Muscle of back (tissue), 13 donors: ENCODE measurements at places on chromosomes 1 and 21. TPM values are rescaled to one million over a fixed set of nuclear protein-coding genes. Genes with fewer than 3 reads are reported as not detected.

GRCh38 chr1:16088351-16088911 lies 15.0 kb upstream of the FAM131C start:
- no peak for DNase-seq

- no peak for DNase-seq
Measured at GRCh38 chr1:170513138-170513537, 18.8 kb upstream of the GORAB start.

PSRC1 gene
- 11.3 TPM for polyA plus RNA-seq

- DNase-seq, result no peak
Measured at GRCh38 chr1:201508809-201509208, 1.9 kb upstream of the CSRP1 start.

DNA sequence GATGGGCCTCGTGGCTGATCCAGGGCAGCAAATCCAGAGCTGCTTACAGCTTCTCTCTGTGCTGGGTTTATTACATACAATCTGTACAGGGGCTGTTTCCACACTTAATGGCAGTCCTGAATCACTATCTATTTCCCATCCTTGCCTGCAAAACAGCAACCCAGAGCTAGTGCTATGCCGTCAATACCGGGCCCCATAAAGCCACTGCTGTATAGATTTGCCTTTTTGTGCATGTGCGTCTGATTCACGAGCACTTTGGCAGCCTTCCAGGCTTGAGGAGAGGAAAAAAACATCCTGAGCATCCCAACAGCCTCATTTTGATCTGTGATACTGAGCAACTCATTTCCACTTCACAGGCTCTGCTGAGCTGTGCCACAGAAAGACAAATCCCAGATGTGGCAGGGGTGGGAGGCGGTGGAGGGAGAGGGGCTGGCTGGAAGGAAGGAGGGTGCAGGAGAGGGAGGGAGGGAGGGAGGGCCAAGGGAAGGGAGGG lies 65.2 kb upstream of the TARBP1 start:
- DNase-seq, result peak; percentile 95

C1orf115 gene
- polyA plus RNA-seq, result 14.5 TPM

DNA sequence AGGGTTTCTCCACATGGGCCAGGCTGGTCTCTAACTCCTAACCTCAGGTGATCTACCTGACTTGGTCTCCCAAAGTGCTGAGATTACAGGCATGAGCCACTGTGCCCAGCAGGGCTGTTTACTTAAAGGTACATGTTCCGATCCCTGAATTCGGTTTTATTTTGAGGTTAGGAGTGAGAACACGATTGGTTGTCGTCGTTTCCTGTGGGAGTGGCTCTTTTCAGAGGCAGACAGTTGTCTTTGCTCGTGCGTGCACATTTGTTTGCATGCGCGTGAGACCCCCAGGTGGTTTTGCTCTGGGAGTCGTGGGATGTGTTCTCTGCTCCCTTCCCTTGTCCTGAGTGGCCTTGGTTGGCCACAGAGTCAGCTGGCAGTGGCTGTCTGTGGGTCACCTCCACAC lies 60.2 kb downstream of the SKI start:
- no peak for DNase-seq

CACNA1S gene
- polyA plus RNA-seq, result 54.7 TPM

DNA sequence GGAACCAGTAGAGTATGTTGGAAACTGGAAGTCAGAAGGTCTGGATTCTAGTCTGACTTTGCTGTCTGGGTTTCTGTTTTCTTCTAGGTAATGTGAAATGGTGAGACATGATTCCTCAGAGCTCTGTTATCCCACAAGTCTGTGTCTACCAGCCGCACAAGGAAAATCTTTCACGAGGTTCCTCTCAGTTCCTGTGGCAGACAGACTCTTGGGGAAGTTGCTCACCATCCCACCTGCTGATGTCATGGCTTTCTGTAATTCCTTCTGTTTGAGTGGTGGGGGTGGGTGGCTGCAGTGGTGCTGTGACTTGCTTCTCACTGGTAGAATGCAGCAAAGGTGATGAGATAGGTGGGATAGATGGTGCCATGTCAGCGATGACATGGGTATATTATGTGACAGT lies 17.1 kb upstream of the SCMH1 start:
- no peak for DNase-seq

HAO2 gene
- 0.21 TPM for polyA plus RNA-seq

CELA2A gene
- 0.71 TPM for polyA plus RNA-seq

DNA sequence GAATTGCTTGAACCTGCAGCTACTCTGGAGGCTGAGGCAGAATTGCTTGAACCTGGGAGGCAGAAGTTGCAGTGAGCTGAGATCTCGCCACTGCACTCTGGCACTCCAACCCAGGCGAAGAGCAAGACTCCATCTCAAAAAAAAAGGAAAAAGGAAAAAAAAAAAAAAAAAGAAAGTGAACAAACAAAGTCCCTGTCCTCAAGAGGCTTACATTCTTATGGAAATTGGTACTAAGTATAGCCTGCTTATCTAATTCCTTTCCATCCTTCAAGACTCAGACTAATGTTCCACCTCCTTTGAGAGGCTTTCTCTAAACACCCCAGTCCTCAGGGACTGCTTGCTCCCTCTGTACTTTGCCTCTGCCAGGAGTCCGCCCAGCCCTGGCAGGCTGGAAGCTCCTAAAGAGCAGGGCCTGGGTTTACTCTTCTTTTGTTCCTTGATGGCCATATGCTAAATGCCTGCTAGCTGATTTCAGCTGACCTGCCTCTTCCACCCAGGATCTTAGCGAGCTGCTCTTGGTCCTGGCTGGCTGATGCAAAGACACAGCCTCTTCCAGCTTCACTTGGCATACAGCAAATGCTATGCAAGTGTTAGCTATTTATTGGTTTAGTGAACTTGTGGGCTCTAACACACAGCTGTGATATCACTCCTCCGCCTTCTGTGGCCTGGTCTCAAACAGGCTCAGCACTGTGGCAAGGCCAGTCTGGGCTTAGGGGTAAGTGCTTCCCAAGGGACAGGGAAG lies 9.8 kb downstream of the SLC9A1 start:
- no peak for DNase-seq

ZNF496 gene
- 27.5 TPM for polyA plus RNA-seq

EFCAB7 gene
- polyA plus RNA-seq, result 10.0 TPM

DNA sequence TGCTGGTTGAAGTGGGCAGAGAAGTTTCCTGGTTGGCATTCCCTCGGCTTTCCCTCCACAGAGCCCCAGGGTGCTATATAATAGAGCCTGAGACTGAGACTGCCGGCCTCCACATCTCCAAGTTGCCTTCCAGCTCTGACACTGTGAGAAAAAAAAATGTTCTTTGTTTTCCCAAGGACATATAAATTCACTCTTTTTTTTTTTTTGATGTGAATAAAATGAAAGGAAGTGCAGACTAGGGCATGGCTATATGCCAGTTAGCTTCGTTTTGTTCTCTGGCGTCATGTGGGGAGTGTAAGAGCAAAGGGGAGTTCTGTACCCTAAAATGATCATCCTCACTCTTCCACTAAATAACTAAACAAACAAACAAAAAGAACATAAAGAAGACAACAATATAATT lies 101.6 kb downstream of the TNFSF18 start:
- DNase-seq, result no peak

DNA sequence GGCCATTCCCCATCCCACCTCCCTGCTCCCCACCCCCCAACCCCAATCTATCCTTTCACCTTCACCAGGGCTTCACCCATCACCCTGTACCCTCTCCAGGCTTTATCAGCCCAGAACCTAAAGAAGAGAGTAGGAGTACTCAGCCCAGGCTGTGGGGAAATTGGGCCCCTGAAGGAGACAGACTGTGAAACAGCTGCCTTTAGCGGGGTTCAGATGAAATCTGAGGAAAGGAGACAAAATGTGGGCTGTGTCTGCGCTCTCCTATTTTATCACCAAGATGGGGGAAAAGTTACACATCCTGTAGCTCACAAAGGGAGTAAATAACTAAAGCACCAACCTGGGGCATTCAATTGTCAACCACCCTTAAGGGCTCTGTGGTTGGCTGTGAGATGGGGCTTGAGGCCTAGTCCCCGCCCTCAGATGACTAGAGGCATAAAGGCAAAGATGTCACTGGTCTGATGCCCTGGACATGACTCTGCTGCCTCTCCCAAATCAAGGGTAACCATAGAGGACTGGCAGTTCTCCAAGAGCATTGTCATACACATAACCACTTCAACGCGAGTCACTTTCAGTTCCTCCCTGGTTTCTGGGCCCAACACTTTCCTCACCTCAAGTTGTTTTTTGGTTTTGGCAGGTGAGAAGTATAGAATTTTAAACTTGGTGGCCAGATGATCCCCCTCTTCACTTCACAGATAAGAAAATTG lies 30.0 kb downstream of the SLC27A3 start:
- DNase-seq, result no peak

DNA sequence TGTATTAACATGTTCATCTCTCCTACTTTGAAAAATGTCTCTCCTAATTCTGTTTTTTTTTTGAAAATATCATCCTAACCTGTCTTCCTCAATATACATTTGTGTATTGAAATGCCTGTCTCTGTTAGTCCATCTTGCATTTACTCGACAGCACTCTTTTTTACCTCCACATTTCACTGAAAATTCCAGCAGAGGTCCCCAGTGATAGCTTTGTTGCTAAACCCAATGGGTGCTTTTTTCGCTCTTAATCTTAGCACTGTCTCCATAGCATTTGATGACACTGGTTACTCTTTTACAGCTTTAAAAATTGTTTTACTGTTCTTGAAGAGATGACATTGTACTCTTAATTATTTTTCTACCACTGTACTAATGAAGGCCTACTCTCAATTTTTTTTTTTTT lies 10.8 kb downstream of the OSBPL9 start:
- DNase-seq, result peak; percentile 22

DNA sequence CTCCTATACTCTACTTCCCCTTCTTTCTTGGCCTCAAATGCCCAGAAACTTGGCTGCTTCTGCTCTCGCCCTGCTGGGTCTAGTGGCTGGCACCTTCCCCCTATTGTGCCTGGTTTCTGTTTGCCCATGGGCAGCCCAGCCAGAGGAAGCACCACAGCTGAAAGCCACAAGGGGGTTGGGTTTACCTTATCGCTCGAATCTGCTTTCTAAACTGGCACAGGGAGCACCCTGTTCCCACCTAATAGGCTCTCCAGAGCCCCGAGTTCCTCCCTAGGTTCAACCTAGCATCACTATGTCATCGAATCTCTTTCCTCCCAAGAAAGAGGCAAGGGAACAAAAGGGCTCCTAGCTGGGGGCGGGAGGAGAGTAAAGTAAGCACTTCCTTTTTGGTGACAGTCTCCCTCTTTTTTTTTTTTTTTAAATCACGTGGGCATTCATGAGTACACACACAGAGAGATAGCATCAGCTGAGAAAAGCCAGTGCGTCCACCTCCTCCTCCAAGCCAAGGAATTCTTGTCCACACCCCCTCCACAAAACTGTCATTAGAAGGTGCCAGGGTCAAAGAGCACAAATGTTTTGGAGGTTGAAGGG lies 72.8 kb downstream of the PLEKHA6 start:
- DNase-seq, result no peak

PLA2G4A gene
- polyA plus RNA-seq, result 5.9 TPM

VAV3 gene
- 6.4 TPM for polyA plus RNA-seq

- DNase-seq, result no peak
Measured at GRCh38 chr1:162388615-162389014, 7.1 kb downstream of the C1orf226 start.

- no peak for DNase-seq
Measured at GRCh38 chr21:17819877-17820229, 697 bp upstream of the C21orf91 start.

DNA sequence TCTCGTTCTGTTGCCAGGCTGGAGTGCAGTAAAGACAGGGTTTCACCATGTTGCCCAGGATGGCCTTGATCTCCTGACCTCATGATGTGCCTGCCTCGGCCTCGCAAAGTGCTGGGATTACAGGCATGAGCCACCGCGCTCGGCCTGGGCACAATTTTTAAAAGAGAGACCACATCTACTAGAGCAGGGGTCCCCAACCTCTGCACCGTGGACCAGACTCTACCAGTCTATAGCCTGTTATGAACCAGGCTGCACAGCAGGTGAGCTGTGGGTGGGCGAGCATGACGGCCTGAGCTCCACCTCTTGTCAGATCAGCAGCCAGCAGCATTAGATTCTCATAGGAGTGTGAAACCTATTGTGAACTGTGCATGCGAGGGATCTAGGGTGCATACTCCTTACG lies 20.8 kb downstream of the TNNT2 start:
- DNase-seq, result no peak

- no peak for DNase-seq
Measured at GRCh38 chr1:67143966-67144365, 9.2 kb upstream of the C1orf141 start.

DNA sequence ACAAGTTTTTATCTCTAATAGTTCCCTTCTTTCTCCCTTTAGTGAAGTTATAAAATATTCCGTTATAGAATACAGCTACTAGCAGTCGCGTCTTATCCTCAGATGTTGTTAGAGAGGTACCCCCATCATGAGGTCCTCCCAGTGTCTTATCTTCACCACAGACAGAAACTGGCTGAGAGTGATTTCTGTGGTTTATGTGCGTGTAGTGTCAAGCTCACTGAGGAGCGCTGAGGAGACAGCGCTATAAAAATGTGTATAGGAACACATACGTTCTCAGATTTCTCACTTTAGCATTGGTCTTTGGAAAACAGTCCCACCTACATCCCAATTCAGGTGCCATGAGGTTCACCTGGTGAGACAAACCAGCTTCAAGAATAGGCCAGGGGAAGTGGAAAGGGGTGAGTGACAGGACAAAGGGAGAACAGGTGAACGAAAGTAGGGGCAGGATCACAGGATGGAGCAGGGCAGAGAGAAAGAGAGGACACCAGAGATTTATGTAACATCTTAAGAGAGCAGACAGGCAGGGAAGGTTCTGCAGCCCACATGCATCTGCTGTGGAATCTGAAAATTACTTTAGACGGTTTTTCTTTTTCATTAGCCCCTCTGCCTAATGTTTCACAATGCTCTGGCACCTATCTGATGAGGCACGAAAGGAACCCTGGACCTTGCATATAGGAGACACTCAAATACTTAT lies 2.7 kb upstream of the PLEKHO1 start:
- DNase-seq, result no peak

- DNase-seq, result no peak
Measured at GRCh38 chr1:242525360-242525722, 844 bp upstream of the PLD5 start.

DNA sequence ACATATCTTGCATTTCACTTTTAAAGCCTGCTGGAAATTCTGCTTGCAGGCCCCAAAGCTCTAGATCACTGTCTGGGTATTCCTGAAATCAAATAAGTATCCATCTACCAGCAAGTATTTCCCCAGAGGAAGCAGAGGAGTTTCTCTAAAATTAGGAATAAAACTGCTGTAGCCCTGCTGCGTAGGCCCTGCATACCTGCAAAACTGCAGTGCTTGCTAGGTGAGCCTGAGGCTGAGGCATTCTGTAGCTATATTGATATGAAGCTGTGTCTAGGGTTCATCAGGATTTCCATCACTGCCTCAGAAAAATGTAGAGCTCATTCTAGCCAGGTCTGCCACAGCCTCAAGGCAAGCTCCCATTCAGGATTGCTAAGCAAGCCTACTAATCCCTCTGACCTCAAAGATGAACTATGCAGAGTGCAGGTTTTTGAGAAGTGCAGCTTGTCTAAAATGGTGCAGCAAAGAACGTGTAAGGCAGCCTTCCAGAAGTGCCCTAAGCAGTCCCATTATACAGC lies 28.7 kb downstream of the NPHS2 start:
- DNase-seq, result no peak

- no peak for DNase-seq
Measured at GRCh38 chr1:71967670-71968069, 314.7 kb downstream of the NEGR1 start.

ACBD3 gene
- 56.7 TPM for polyA plus RNA-seq
